Cerebellar nuclear complex (tissue), 1 donor: ENCODE measurements at places on chromosomes 3 and 15.

DNA sequence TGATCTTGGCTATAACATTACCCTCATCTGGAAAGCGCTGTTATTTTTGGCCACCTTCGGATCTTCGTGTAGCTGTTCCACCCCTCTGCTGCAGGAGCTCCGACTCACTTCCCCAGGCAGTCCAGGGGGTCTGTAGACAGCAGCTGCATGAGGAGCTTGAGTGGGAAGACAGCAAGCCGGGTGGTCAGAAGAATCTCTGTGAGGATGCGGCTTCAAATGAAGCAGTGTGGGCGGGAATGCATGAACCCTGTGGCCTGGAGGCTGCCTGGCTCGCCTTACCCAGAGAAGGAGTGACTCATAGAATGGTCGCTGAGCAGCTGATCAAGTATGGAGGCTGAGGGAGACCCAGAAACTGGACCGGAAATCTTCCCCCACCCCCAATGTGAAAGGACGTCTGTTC, 45.2 kb upstream of the NR2F2 start:
- DNase-seq = no peak

DNA sequence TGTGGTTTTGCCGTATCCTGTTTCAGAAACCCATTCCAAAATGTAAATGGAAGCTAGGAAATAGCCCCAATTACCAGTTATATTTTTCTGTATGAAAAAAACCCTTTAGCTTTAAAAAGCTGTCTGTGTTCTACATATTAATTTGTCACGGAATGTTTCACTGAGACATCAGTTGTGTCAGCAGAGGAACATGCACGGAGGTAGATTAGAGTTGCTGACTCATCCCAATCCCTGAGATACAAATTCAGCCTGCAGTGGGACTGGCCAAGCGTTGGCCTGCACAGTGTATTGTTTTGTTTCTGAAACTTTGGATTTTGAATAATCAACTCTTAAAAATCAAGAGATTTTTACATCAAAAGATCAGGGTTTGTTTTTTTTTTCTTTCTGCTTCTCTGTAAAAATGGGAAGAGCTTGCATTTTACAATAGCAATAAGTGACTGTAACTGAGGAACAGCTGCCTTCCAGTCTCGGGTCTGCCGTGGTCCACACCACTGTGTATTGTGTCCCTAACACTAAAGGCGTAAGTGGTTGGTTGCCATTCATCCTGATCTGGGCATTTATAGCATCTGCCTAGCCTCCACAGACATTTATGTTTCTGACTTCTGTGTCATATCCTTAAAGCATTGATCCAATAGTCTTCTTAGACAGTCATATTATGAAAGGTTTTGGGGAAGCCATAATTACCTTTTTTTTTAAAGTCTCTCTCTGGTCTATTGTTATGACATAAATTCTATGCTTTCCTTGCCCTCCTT, 218.1 kb downstream of the ADAMTSL3 start:
- DNase-seq = no peak

GRCh38 chr3:25572919-25573385, 91.8 kb downstream of the TOP2B start:
- no peak for DNase-seq

DNA sequence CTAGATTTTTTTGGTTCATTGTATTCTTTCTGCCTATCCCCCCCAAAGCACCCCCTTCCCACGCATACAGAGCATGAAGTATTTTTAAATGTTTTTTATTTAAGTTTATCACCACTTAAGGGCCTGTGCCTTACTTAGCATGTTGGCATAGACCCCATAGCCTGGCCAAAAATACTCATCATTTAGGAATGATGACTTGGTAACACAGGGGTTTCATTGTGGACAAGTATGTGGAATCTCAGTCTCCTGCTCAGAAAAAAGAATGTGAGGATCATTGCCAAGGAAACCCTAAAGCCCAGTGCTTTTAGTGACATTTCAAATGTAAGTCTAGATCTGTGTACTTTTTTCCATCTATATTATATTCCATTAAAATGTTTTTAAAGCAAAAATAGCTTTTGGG, 146.3 kb downstream of the ALCAM start:
- no peak for DNase-seq

GRCh38 chr15:101183226-101183930, 68.5 kb downstream of the CHSY1 start:
- DNase-seq = no peak

DNA sequence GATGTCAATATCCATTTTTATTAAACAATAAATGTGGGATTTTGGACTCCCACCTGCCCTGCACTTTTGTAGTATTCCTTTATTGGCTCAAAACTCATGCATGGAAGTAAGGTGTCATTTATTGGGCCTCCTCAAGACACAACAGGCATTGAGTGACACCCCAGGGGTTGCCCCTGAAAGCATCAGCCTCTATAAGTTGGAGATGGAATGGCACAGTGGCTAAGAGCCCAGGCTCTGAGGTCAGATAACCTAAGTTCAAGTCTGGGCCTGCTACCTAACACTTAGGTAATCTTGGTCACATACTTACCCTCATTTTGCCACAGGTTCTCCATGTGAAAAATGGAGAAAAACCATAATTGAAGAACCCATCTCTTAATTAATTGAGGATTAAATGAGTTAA, 4.6 kb downstream of the CAPN3 start:
- no peak for DNase-seq

DNA sequence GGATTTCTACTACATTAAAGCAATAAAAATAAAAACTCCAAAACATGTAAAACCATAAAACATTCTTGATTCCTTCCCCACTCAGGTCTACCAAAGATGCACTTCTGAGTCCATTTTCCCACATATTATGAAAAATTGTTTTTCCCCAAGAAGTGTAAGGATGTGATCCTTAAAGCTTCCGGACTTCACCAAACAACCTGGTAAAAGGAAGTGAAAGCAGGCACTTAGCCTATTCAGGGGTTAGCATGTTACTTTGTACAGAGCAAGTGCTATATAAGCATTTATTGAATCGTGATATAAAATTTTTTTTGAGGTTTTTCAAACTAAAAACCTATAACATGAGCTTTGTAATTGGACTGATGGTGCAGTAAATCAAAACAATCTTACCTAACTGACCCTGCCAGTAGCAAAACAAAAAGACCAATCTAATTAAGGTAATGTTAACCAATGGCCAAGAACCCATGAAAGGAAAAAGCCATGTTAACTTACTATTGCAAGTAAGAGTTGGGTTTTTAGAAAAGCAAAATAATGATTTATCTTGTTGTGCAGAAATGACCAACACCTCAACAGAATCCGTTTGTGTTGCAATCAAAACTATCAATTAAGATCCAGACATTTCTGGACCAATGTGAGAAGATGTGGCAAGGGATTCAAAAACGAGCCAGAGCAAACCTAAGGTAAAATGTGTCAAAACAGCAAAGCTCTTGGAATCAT, 1.8 kb downstream of the SETD2 start:
- DNase-seq = no peak

GRCh38 chr3:108598375-108598774, 8.9 kb downstream of the DZIP3 start:
- DNase-seq = no peak

- DNase-seq = no peak
Observed at GRCh38 chr3:136042608-136043221, 77.2 kb downstream of the PPP2R3A start.

GRCh38 chr3:133208184-133208583, 170.0 kb downstream of the TMEM108 start:
- no peak for DNase-seq

DNA sequence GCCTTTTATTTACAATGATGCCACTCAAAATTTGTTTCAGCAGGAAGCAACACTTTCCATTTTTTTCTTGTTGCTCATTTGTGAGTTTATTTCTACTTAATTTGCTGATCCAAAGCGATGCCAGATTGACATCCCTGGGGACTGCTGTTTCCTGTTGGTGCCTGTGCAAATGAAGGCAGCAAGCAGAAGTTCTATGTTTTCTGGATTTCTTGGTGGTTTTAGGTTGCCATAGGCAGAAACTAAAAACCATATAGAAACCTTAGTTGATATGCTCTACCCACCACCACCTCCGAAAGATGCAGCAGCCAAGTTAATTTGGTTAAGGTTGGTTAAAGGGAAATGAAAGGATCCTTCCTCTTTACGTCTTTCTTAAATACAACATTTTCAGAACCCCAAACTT, 356.2 kb downstream of the RBMS3 start:
- no peak for DNase-seq

DNA sequence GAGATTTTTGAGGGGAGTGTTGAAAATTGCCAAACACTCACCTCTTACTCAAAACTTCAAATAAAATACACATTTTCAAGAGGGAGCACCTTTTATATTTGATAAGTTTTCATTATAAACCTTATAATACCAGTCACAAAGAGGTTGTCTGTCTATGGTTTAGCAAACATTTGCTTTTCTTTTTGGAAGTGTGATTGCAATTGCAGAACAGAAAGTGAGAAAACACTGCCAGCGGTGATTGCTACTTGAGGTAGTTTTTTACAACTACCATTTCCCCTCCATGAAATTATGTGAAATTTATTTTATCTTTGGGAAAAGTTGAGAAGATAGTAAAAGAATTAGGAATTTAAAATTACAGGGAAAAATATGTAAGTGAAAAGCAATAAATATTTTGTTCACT, 20.1 kb downstream of the DIPK2A start:
- DNase-seq = no peak

GRCh38 chr15:73176598-73176997, 124.3 kb downstream of the NEO1 start:
- no peak for DNase-seq

GRCh38 chr15:44264148-44264547, 24.4 kb upstream of the GOLM2 start:
- DNase-seq = no peak

DNA sequence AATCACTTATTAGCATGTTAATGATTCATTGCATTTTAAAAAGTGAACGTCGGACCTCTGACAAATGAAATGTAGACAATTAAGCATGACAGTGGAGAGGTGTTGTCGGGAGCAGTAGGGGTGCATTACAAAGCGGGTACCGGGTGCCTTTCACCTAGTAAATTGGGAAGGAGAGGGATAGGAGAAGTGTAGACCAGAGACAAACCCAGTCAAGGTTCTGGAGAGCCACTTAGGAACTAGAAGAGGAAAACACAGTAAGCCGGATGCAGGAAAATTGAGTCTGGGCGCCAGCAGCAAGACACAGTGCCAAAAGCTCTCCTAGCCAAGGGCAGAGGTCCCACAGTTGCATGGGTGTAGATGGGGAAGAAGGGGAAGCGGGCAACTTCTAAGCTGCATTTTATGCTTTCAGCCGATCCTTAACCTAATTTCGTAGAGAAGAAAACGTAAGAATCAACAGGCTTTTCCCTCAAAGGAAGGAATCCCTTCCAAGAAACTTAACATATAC, 3.1 kb upstream of the CERS3 start:
- DNase-seq = no peak

DNA sequence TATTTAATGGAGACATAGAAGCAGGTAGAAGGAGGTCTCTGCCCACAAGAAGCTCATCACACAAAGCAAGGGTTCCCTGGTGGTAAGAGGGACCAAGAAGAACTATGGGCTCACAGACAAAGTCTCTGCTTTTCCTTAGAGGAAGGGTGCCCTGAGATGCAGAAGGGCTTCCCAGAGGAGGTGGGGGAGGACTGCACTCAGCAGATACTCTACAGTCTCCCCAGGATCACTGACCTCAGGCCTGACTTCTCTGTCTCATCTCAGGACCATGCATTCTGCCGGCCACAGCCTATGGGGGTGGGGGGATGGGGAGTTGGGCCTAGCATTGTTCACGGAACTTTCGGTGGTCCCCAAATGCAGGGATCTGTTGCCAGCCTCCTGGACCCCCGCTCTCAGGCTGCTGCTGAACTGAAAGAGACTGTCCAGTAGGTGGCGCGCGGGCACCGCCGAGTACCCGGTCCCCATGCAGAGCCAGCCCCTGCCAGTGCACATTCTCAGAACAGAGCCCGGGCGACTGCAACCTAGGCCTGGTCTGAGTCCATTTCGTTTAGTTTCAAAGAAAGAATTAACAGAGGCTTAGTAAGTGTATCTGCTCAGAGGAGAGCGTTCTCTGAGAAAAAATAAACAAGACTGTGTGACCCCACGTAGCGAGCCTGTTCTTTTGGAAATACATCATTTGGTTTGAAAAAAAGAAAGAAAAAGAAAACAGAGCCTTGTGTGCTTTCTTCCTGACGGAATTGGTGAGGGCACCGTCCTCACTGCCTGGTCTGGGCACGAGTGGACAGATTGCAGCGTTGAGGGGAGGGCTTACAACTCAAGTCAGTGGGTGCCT, 74.1 kb downstream of the LRTM1 start:
- peak; percentile 18 for DNase-seq

- DNase-seq = no peak
Observed at GRCh38 chr3:47890828-47891612, 88.1 kb downstream of the DHX30 start.

- no peak for DNase-seq
Observed at GRCh38 chr3:155870945-155871745, 695 bp downstream of the GMPS start.

DNA sequence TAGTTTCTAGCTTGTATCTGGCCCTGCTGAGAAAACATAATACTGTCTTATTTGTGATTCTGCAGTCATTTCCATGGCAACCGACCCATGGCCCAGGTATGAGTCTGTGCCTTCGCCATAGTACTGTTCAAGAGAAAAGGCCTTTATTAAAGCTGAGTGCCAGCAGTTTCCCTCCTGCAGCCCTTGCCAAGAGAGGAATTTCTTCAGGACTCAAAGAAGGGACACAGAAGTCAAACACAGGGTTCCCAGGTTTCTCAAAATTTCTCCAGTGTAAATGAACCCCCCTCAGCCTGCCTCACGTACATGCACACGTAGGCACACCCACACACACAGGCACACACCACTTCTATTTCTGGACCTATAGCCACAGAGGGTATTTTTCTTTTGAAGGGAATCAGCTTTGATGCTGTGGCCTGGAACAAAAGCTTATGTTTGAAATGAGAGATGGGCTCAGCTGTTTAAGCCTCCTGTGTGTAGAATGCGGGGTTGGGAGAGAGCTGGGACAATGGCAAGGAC, 269.2 kb downstream of the PDCD6IP start:
- DNase-seq = no peak

DNA sequence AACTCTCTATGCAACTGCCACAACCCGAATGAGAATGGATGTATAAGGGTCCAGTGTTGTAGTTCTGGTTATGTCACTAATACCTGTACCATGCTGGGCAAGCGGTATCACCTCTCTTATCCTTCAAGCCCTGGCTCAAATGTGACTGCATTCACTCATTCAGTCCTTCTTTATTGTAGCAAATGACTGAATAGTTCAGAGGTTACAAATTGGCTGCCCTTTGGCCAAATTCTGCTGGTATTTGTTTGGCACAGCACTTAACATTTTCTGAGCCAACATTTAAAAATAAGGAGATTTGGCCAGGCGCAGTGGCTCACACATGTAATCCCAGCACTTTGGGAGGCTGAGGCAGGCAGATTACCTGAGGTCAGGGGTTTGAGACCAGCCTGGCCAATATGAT, 47.5 kb downstream of the DLEC1 start:
- DNase-seq = no peak

DNA sequence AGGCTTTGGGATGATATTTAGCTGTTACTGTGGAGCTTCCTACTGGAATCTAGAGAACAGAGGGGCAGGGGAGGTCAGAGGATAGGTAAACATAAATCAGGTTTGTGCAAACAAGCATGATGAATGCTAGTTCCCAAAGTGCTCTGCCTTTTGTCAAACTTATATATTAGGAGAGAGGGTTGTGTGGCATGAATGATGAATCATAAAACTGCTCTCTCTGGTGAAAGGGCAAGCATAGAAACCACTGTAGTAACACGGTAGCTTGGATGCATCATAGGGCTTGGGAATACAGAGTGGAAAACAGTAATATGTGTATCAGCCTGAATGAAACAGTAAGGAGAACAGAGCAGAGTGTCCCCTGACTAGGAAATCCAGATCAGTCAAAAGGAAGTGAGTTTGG, 486.7 kb downstream of the IL5RA start:
- DNase-seq = no peak
